ENCODE measurements at places on chromosomes 3 and 15.

DNA sequence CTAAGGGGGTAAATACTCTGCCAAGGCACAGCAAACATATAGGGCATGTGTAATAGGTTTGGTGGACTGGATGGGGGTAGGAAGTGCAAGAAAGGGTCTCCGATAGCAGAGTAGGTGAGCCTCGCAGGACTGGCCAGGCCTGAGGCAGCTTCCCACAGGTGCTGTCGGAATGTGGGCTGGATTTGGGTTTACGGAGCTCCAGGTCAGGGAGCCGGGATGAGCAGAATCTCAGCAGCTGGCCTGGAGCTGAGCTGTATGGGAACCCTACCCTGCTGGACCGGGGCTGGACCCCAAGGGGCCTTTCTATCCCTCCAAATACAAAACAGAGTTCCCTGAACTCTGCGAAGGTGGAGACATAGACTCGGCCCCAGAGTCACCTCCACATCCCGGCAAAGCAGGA, 15.0 kb downstream of the KLF15 start:
- DNase-seq = no peak

DNA sequence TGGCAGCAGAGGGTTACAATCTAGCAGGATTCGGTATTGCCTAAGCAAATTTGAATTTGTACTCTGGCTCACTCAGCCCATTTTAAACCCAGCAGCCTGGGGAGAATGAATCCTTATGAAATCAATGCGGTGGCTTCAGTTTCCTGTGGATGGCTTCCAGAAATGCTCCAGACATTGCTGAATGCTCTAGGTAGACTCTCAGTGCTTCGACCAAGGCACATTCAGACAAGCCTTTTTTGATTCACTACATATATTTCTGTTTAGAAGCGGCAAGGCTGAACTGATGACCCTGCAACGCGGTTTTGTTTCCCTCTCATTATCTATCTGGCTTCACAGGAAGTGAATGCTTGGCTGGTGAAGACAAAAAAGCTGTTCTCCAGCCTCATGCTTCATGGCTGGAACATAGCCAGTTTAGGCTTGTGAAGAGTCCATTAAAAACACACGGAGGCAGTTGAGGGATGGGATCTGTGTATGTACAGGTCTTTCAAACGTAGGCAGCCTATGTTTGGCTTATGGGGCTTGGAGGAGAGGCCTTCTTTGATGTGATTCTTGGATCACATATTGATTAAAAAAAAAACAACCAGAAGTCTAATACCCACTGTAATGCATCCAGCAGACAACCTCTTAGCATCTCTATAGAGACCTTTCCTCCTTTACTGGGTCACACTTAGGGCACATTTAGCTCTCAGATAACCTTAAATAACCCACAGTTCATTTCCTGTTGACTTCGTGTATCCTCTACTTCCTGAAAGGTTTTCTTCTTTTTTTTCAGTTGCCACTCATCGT, 400.2 kb upstream of the TBL1XR1 start:
- DNase-seq = peak; percentile 85

- DNase-seq = no peak
These were observed 85.9 kb downstream of the TNIK start for GRCh38 chr3:171374260-171374659.

DNA sequence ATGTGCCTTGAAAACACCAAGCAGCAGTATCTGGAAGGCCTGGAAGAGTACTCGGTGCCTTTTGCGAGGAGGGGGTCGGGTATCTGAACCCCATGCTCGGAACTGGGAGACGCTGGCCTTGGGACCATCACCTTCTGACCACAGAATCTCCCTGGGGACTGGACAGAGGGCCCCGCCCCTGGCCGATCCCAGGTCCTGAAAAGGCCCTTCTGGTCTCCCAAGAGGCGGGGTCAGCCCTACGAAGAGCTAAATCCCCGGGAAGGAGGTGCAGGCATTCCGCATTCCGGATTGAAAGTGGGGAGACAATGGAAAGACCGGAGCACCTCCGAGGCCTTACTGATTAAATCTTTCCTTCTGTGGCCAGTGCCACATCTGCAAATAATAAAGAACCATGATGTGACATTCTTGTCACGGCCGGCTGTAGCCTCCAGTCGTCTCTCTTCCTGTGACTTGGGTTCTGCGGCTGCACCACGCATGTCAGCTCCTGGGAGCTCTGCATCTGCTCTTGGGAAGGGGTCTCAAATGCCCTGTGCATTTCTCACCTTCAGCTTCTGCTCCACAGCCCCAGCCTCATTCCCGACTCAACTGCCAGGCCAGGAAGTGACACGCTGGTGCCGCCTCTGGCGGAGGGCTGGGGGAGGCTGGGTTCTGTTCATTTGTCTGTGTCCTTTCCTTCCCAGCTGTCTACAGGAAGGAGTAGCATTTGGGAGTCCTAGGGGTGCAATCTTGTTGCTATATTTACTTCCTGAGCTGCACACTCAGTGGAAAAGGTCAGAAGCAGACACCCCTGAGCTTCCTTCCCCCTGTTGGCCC, 173.5 kb downstream of the KLF13 start:
- no peak for DNase-seq

GRCh38 chr3:58157700-58158099, 53.1 kb downstream of the DNASE1L3 start:
- DNase-seq = no peak

- DNase-seq = peak; percentile 19
These were observed 419.0 kb upstream of the TGFBR2 start for GRCh38 chr3:30187366-30187765.

- DNase-seq = no peak
These were observed 63.2 kb upstream of the LPP start for GRCh38 chr3:188090620-188091309.

DNA sequence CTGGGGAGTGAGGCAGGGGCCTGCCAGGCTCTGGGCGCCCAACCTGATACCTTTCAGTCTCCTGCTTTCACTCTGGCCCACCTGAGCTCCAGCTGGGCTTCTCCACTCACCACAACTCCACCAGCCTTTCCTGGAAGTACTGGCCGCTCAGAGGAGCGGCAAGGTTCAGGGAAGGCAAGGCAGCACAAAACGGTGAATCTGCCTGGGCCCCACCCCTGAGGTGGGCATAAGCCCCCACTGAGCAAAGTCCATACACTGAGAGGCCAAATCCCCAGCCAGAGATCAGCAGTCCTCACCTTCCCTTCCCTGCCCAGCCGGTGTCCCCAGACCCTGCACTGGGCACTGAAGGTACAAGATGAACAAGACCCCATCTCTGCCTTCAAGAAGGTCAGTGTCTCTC, 70.7 kb downstream of the TLE3 start:
- no peak for DNase-seq

DNA sequence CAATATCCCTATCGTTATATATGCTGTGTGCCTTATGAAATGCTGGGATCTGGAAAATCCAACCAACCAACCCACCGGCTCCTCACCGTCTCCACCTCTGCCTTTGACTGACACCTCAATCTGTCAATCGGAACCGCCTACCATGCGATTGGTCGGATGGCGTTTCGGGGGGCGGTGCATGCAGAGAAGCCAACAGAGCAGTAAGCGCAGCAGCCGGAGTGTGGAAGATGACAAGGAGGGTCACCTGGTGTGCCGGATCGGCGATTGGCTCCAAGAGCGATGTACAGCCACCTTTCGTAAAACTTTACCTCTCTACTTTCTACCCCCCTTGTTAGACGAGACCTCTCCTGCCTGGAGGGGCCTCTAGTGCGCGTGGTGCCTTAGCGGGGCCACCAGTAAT, 6.3 kb downstream of the CLK3 start:
- no peak for DNase-seq

DNA sequence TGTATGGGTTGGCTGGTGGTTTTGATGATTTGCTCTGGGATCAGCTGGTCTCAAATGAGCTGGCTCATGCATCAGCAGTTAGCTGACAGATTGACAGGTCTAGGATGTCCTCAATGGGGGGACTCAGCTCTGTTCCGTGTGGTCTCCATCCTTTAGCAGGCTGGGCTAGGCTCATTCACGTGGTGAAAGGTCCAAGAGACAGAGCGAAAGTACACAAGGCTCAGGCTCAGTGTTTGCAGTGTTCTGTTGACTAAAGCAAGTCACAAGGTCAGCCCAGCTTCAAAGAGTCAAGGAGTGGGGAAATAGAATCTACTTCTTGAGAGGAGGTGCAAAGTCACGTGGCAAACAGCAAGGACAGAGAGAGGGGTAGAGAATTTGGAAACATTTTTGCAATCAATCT, 126.5 kb upstream of the CMC1 start:
- DNase-seq = no peak

DNA sequence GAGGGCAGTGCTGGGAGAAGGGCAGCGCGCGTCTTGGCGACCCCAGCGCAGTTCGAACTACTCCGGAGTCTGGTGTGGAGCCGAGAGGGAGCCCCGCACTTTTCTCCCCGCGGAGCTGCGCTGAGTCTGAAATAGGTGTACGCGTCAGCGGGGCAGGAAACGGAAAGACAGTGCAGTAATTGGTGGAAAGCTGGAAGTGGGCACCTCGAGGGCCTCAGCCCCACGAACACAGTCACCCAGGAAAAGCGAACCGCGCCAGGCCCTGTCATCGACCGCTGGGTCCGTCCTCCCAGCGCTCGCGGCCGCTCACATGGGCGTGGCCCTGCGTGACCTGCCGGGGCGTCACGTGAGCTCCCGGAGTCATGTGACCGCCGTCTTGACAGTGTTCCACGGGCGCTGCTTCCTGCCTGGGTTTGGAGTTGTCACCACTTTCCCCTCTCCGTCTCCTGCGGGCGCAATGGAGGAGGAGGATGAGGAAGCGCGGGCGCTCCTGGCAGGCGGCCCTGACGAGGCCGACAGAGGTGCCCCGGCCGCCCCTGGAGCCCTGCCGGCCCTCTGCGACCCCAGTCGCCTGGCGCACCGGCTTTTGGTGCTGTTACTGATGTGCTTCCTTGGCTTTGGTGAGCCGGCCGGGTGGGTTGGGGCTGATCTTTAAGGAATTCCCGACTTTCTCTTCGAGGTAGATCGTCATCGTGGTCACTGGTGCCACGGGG, at the start of gene MFSD1:
TSS of gene MFSD1 (plus strand) at position 359 of the 713 bp plus-strand sequence. CDS start at position 458, 99 bp downstream.
- peak; percentile 93 for DNase-seq

- DNase-seq = no peak
These were observed 8.6 kb upstream of the ADAM10 start for GRCh38 chr15:58758141-58758540.

- peak; percentile 15 for DNase-seq
These were observed 586 bp downstream of the LRRK1 start for GRCh38 chr15:100919481-100920405.

GRCh38 chr15:93031103-93031464, 57.9 kb downstream of the RGMA start:
- no peak for DNase-seq

Measured in fibroblast of lung (primary cell).